Epithelial cell of prostate (primary cell): ENCODE measurements at places on chromosomes 11 and 22.

- no peak for DNase-seq
Measured at GRCh38 chr11:110947096-110947495, 234.9 kb upstream of the ARHGAP20 start.

- DNase-seq: no peak
Measured at GRCh38 chr11:1152316-1153104, 5.2 kb upstream of the MUC5AC start.

GRCh38 chr11:68340003-68340767 lies 27.8 kb downstream of the LRP5 start:
- no peak for DNase-seq

- peak; percentile 12 for DNase-seq
Measured at GRCh38 chr22:27433585-27434190, 367.9 kb downstream of the MN1 start.

DNA sequence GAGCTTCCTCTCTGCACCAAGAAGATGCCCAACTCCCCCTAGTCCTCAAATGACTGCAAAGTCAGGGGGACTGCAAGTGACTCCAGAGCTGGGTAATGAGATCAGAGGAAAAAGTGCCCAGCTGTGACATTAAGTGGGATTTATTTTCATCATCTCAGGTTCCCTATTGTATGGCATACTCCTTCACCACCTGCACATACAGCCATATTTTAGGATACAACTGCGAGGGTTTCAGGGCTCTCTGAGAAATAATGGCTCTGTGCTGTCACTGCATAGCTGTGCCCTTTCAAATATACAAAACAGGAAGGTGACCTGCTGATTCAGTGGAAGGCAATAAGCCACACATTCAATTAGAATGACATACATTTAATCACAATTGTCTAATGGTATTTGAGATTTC lies 45.6 kb upstream of the PLET1 start:
- no peak for DNase-seq
